ENCODE measurements at places on chromosomes 5 and 9. TPM values are rescaled to one million over a fixed set of nuclear protein-coding genes. Genes with fewer than 3 reads are reported as not detected.

- DNase-seq, result no peak
Measured at GRCh38 chr9:132412089-132412488, 2.1 kb downstream of the CFAP77 start.

The ACOT12 gene
- polyA plus RNA-seq, result not detected

The CARTPT gene
- not detected for polyA plus RNA-seq

DNA sequence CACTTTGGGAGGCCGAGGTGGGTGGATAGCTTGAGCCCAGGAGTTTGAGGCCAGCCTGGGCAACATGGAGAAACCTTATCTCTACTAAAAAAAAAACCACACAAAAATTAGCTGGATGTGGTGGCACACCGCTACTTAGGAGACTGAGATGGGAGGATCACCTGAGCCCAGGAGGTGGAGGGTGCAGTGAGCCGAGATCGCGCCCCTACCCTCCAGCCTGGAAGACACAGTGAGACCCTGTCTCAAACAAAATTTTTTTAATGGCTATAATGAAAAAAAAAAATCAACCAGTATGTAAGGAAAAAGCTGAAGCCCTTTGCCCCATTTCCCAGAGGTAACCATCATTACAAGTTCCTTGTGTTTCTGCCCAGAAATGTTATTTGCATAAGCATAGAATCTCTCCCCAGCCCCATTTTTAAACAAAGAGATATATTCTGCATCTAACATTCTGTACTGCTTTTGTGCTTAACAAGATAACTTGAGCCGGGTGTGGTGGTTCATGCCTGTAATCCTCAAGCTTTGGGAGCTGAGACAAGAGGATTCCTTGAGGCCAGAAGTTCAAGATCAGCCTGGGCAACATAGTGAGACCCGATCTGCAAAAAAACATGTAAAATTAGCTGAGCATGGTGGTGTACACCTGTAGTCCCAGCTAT lies 35.1 kb upstream of the KCNIP1 start:
- no peak for DNase-seq

DNA sequence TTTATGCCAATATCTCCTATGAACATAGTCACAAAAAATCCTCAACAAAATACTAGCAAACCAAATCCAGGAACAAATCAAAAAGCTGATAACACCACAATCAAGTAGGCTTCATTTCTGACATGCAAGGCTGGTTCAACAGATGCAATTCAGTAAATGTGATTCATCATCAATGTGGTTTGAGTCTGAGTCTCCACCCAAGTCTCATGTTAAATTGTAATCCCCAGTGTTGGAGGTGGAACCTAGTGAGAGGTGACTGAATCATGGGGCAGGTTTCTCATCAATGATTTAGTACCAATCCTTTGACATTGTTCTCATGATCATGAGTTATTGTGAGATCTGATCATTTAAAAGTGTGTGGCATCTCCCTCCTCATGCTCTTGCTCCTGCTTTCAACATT lies 1072.7 kb downstream of the NR2F1-AS1 start:
- no peak for DNase-seq

- no peak for DNase-seq
Measured at GRCh38 chr5:156354571-156354970, 27.6 kb downstream of the SGCD start.

The SMIM3 gene
- 11.1 TPM for polyA plus RNA-seq

The RMRP gene
- 13.3 TPM for polyA plus RNA-seq

GRCh38 chr5:1158647-1159340 lies 42.6 kb upstream of the SLC6A19 start:
- DNase-seq, result no peak

DNA sequence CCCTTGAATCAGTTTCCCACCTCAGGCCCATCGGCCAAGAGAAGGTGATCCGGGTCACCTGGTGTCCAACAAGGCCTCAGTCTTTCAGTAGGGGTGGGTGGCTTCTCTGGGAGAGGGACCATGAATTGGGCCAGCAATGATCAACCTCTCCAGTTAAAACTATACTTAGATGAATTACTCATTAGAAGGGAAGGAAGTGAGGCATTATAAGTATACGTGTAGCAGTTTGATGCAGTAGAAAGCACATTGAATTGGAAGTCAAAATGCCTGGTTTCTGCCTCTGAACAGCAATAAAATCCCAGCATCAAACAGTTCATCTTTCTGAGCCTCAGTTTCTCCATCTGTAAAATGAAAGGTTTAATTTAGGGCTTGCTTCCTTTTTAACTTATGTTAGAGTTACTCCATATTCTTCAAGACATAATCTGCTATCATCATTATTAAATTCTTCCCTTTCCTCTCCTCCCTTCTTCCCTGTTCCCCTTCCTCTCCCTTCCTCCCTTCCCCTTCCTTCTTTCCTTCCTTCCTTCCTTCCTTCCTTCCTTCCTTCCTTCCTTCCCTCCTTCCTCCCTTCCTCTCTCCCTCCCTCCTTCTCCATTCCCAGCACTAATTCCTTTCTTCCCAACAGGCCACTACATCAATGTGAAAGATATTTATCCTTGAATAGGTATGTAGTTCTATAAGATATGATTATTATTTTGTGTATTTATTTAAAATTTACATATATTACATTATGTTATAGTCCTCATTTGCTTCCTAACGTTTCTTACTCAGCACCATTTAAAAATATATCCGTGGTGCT lies 18.6 kb upstream of the TMEM174 start:
- no peak for DNase-seq

The LRRC70 gene
- polyA plus RNA-seq, result 0.76 TPM

DNA sequence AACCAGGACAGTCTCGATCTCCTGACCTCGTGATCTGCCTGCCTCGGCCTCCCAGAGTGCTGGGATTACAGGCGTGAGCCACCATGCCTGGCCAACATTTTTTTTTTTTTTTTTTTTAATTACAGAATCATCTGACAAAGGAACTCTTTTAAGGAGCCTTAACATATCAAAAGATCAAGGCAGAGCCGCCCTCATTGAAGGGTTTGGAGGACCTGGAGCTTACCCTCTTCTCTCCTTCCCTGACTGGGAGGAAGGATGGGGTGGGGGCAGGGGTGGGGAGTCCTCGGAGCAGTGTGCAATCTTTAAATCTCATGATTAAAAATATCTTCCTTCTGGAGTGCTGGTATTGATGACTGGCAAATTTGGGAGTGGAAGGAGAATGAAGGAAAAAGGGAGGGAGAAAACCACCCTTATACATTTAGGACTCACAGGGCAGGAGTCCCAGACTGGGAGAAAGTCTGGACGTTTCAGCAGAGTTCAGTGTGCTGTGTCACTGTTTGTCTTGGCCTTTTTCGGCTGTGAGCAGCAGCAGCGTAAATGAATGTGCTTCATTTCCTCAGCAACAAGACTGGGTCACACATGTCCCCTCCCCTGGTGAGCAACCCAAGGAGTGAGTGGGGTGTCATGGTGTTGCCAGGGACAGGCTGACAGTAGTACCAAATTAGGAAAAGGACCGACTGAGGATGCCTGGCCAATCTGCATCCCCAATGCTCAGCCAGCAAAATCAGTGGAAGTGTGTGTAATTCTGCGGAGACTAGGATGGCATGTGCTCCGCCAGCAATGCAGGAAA lies 115.3 kb upstream of the BNC2 start:
- DNase-seq, result no peak

- DNase-seq, result no peak
Measured at GRCh38 chr5:52988335-52989024, 672 bp upstream of the ITGA2 start.

GRCh38 chr5:143350751-143351602 lies 52.5 kb downstream of the NR3C1 start:
- DNase-seq, result no peak

GRCh38 chr5:156561651-156562050 lies 234.7 kb downstream of the SGCD start:
- no peak for DNase-seq
